ENCODE measurements at places on chromosomes 1 and 21.

DNA sequence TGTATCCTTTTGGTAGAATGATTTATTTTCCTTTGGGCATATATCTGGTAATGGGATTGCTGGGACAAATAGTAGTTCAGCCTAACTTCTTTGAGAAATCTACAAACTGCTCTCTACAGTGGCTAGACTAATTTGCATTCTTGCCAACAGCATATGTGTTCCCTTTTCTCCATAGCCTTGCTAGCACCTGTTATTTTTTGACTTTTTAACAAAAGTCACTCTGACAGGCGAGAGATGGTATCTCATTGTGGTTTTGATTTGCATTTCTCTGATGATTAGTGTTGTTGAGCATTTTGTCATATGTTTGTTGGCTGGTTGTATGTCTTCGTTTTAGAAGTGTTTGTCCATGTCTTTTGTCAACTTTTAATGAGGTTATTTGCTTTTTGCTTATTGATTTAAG, 99.8 kb downstream of the UCK2 start:
- DNase-seq = no peak

DNA sequence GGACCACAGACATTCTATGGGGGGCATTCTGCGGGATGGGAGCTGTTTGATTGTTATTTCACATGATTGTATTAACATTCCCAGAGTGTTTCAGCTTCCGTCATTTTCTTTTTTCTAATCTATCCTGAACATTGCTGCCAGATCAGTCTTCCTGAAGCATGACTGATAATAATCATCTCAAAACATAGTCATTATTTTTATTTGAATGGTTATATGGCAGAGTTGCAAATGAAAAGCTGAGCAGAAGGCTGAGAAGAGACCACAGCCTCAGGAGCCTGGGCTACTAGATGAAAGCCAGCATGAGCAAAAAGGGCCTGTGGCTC, 109.0 kb downstream of the ERG start:
- DNase-seq = no peak

- no peak for DNase-seq
Observed at GRCh38 chr1:15950302-15950701, 25.6 kb downstream of the ZBTB17 start.

- DNase-seq = no peak
Observed at GRCh38 chr21:38314558-38314957, 57.8 kb downstream of the KCNJ15 start.

- DNase-seq = no peak
Observed at GRCh38 chr1:164824542-164824941, 265.6 kb downstream of the PBX1 start.

DNA sequence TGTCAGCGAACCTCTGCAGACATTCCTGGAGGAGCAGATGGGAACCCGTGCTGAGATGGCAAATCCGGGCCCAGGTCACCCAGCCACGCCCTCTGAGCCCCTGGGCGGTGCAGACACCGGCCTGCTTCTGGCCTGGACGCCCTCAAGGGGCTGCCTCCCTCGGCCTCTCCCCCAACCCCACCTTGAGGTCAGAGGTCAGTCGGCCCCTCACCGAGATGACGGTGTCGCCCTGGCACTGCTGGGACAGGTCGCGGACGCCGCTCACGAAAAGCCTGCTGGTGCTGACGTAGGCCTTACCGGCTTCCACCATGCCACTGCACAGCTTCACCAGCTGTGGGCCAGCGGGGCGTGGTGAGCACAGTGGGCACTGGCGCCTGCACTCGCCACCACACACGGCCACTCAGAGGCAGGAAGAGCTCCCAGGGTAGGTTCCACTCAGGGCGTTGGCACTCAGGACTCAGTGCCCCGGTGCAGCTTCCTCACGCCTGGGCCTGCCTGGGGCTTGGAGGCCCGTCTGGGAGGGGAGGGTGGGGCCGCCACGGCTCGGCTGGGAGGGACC, 4.7 kb downstream of the ACAP3 start:
- DNase-seq = no peak
